ENCODE measurements at places on chromosomes 4 and X.

- no peak for DNase-seq
Measured at GRCh38 chr4:80309294-80310004, 26.1 kb upstream of the CFAP299 start.

DNA sequence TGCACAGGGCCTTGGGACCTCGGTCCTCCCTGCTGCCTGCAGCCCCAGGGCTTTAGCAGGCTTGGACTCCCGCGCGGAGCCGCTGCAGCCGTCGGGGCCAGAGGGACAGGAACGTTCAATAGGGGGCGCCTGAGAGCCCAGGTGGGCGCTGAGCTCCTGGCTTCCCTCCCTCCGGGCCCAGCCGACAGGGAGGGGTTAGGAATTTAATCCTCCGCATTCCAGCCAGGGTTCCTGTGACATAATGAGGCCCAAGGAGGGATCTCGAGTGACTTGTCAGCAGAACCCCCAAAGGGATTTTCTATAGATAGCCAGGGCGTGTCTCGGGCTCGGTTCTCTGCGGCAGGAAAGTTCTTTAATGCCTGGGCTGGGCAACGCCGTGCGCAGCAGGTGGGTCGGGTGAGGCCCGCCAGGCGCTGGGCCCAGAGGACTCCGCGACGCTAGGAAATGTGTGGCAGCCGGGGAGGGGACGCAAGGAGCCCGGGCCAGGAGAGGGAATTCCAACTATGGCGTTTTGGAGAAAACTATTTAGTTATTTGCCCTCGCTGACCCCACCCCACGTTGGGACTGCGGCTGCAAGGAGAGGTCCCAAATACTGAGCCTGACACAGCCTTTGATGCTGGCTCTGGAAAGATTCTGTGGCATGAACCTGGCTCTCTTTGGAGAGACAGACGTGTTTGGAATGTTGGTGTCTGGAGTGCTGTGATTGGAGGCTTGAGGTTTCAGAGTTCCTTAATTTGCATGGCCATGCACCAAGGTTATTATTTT, 285.2 kb upstream of the GATB start:
- DNase-seq, result no peak

GRCh38 chr4:125693228-125693627, 378.5 kb downstream of the FAT4 start:
- no peak for DNase-seq

DNA sequence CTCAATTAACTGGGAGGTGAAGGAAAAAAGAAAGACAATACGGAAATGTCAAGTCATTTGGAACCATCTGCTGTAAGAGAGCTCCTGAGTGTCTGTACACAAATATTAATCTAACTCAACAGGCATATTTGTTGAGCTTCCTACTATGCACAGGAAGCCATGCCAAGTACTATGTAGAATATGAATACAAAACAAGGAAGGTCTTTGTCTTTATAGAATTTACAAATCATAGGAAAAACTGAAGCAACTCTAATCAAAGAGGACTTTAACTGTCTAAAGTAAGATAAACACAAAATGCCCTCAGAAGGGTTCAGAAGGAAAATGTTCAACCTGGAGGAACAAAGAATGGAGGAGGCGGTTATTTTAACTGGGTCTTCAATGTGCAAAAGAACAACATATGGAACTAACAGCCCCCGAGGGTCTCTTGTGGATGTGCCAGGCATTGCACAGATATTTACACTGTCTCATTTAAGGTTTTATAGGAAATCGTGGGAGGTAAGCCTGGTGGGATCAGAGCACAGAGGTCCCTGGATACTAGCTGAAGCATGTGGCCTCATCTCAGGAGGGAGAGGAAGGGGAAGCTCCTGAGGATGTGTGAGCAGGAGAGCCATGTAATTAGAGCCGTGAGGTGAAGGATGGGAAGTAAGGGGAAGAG, 5.8 kb downstream of the FAM114A1 start:
- DNase-seq, result no peak

GRCh38 chrX:110954428-110955100, 141.4 kb upstream of the PAK3 start:
- DNase-seq, result no peak

DNA sequence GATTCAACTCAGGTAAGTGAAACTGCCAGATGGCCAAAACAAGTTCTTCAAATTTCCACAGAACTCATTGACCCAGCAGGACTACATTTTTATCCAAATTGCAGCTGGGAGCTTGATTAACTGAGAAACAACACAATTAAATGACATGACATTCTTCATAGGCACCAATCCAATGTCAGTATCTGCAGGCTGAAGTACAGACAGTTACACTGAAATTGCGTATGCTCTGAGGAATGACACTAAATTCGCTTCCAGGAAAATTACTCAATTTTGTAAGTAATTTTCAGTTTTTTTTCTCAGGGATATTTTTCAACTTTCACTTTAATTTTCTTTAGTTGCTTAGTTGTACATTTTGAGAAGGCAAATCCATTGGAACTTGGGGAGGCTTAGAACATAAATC, 4.5 kb downstream of the C1GALT1C1 start:
- DNase-seq, result no peak

- DNase-seq, result no peak
Measured at GRCh38 chr4:52202251-52202779, 151.2 kb downstream of the SPATA18 start.

DNA sequence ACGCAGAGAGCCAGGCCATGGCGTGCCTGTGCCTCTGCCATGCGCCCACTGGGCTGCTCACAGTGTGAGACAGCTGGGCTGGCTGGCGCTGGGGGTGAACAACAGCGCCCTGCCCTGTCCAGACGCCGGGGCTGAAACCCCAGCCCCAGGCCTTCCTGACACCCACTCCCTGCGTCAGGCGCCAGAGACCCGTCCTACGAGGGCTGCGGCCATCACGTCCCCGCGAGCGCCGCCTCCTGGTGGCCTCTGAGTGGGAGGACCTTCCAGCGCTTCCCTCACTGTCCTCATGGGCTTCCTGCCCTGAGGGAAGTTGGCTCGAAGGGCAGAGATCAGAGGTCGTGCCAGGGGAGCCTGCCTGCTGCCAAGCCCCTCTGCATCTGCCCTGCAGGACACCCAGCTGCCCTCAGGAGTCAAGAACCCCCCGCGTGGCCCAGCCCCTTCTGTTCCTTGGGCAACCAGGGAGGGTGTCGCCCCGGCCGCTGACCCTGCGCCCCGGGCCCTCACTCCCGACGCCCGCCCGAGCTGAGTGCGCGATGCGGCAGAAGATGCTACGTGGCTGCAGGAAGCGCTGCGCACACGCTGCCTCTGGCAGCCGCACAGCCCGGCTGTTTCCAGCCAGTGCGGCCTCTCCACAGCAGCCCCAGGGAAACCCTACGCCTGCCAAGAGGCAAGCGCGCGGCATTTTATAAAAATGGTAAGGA, 16.2 kb downstream of the NELFA start:
- no peak for DNase-seq

GRCh38 chr4:6779667-6780565, 2.6 kb upstream of the KIAA0232 start:
- DNase-seq, result no peak

GRCh38 chrX:47179221-47179927, 14.3 kb upstream of the UBA1 start:
- no peak for DNase-seq

DNA sequence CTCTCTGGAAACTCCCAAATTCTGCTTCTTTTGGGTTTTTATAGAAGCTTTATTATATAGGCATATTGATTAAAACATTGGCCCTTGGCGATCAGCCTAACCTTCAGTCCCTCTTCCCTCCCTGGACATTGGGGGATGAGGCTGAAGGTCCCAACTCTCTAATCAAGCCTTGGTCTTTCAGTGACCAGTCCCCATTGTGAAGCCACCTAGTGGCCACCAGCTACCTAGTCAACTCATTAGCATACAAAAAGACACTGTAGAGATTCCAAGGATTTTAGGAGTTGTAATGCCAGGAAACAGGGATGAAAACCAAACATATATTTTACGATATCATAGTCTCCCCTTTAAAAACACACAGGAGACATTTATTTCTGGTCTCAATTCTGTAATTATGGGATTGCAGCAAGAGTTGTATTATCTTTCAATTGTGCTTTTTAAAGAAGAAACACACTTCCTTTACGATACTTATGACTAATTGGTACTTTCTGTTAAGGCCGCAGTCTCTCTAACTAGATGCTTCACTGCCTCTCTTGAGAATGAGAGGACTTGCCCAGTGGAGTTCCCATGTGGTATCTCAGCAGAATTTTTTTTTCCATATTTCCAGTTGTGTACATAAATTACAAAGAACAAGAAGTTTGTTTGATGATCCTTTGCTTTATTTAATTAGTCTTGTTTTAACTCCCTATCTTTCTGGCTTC, 58.2 kb downstream of the WDR17 start:
- DNase-seq, result no peak

DNA sequence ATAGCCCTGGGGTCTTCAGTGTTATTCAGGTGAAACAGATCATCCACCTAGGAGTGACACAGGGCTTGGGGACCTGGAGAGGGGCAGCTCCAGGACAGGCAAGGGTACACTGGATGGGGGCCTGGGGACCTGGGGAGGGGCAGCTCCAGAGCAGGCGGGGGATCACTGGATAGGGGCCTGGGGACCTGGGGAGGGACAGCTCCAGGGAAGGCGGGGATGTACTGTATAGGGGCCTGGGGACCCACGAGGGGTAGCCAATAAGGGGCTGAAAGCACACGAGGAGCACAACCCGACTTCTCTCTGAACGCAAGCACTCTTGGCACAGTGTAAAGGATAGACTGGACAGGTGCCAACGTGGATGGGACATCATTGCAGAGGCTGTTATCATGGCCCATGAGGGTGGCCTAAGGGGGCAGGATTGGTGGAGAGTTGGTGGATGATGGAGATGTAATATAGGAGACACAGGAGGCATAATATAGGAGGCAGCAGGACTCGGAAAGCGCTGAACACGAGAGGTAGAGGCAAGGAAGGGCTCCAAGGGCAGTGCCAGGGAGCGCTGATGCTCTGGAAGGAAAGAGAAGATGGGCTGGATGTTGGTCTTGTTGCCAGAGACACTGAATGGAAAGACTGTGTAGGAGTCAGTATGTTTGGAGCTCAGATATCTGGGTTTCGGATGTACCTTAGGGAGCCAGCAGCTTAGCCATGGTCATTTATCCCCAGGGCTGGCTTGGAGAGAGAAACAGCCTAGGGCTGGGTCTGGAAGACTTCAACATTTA, 37.9 kb upstream of the FGFBP2 start:
- DNase-seq, result no peak

- no peak for DNase-seq
Measured at GRCh38 chr4:95318044-95318443, 230.7 kb downstream of the UNC5C start.

Data from stimulated activated CD4-positive, alpha-beta T cell treated with anti-CD3 and anti-CD28 coated beads, Interleukin-4, amount 100 ng/mL, for 4 hours (primary cell).